ENCODE measurements at places on chromosomes 7 and 10.

DNA sequence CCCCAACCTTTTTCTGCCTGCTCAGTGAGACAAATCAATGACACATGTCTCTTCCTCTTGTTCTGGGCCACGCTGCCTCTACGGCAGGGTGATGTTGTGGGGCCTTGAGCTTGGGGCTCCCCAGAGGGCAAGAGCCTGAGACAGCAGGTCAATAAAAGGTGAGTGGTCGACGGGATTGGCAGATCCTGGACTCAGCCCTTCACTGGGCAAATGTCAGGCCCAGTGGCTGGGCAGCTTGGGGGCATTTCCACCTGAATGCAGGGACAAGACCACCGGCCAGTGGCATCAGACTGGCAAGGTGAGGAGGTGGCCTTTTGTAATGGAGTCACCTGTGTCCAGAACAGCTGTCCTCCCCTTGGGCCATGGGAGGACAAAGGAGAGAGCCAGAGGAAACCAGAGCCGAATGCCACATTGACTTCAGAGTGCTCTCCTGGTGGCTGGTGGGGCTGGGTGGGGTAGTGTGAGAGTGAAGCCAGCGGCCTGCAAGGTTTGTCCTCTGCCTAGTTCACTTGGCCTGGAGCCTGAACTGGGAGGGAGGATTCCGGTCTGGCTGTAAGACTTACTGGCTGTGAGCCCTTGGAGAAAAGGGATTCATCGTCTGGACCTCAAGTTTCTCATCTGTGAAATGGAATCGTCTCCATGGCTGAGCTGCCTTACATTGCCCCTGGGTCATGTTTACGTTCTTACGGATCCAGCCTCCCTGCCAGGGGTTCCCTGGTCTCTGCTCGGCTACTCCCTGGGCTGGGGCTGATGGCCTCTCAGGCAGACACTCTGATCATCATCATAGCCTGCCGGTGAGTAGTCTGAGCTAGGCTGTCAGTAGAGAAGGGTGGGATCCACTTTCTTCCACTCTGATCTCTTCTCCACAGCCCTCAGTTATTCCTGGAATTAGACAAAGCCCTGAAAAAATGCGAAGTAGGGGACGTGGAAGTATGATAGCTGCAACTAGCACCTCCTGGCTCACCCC, 25.4 kb upstream of the CRHR2 start:
- DNase-seq, result no peak

DNA sequence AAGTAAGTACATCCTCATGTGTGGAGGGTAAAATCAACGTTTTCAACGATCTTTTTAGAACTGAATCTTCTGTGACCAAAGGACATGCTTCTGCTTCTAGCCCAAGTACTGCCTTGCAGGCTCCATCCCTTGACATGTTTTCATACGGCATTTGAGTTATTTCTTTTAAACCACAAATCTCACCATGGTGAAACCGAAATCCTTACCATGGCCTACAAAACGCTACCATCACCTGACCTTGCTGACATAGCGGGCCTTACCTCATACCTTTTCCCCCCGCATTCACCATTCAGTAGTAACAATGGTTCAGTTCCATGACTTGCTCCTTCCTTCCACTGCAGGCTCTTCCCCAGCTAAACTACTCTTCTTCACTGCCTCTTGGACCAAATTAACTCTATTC, 3.5 kb downstream of the RNF216 start:
- no peak for DNase-seq

DNA sequence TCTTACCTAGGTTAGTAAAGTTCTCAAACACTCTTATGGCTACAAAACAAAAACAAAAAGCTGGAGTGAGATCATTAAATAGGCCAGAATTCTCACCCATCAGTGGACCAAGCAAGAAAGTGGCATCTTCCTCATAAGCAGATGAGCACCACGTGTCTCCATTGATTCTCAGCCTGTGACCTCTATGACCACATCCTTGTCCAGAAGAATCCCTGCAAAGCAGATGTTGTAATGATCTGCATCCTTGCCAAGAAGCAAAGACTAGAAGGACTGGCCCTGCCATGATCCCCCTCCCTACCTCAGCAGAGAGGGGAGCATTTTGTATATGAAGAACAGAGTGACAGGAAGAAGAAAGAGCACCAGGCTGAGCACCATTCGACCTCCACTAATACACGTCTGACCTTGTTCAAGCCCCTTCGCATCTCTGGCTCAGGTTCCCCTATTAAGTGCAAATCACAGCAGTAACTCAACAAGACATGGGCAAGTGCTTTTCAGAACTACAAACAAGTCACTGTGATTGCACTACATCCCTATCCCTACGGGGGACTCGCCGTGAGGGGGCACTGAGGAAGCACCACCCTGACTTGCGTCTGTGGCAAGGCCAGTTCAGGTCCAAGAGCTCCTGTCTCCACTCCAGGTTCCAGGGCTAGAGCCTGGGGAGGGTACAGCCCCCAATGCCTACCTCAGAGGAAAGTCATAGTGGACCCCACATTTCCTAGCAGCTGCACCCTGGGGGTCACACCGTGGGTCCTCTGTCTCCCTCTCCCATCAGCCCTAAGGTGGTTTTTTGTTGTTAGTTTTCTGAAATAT, 22.2 kb upstream of the RASSF4 start:
- no peak for DNase-seq

DNA sequence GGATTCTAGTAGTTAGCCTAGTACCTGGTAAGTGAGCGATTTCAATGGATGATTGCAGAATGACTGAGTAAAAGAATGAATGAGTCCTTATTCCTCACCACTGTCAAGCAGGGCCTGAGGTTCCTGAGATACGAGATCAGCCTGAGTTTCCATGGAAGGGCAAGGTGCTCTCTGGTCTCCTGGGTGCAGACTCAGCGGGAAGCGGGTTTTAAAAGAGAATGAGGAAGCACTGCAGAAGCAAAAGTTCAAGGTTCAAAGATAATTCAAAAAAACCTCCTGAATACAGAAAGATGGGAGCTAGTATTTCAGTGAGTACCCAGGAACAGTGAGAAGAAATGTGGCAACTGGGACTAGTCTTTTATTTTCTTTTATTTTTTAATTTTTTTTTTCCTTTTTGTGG, 4.3 kb downstream of the ZNF3 start:
- no peak for DNase-seq

DNA sequence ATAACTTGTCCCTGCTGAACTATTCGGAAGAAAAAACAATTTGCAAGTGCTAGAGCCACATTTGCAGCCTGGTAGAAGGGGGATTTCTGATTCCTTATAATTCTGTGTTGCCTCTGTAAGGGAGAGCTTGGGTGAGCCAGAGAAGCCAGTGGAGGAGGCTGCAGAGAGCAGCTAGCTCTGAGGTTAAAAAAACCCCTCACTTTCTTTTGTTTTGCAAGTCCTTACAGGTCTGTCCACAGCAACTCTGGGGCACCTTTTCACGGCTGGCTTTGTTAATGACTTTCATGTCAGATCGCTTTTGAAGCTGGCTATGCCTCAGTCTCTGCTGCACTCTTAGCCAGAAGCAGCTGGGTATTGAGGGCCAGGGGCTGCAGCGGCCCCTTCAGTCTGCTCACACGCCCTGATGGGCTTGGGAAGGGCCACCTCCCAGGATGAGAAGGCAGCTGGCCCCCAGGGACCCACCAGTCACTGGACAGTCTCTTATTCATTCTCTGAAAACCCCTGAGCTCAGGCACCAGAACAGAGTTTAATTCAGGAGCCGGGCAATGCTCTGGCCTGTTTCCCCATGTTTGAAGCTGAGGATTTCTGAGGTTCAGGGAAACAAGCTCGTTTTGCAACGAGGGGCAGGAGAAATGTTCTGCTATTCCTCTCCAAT, 30.9 kb downstream of the TRIM8 start:
- no peak for DNase-seq

Measured in effector CD8-positive, alpha-beta T cell (primary cell).